ENCODE measurements at places on chromosomes 5 and 9.
A peak's percentile ranks its signal among the peaks of the same experiment; 100 is the strongest.

GRCh38 chr5:57566914-57567313 is 84.3 kb upstream of the ACTBL2 start:
- DNase-seq: no peak

GRCh38 chr9:5178126-5178805 is 7.2 kb downstream of the INSL6 start:
- DNase-seq: no peak

GRCh38 chr5:56108246-56108645 is 113.5 kb upstream of the IL6ST start:
- no peak for DNase-seq

- DNase-seq: no peak
Observed at GRCh38 chr5:33361781-33362180, 79.0 kb upstream of the TARS1 start.

DNA sequence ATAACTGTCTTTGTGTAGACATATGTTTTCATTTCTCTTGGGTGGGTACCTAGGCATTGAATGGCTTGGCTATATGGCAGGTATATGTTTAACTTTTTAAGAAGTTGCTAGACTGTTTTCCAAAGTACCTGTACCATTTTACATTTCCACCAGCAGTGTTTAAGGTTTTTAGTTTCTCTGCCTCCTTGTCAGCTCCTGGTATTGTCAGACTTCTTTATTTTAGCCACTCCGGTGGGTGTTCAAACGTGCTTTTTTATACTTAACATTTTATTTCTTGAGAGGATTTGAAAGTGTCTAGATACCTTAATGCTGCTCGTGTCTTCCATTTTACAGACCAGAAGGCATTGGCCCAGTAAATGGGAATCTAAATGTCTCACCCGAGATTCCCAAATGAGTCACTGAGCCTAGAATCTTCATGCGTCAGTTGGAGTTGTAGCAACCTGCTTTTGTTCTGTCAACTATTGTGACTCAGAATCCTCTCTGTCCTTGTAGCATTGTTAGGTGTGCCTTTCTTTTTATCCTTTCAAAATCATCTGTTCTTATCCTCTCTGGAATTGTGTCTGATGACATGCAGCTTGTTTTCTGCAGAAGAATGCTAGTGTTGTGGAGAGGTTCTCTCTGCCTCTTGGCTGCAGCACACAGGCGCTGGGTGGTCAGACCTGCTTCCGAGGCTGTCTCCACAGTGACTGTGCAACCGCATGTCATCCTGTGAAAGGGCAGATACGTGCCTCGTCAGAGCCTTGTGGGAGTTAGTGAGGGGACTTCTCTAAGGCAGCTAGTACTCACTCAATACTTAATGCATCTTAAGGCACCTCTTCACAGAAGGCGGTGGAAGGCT is 291.8 kb downstream of the AOPEP start:
- peak; percentile 96 for DNase-seq

- no peak for DNase-seq
Observed at GRCh38 chr9:129234491-129234890, 56.4 kb upstream of the IER5L start.

DNA sequence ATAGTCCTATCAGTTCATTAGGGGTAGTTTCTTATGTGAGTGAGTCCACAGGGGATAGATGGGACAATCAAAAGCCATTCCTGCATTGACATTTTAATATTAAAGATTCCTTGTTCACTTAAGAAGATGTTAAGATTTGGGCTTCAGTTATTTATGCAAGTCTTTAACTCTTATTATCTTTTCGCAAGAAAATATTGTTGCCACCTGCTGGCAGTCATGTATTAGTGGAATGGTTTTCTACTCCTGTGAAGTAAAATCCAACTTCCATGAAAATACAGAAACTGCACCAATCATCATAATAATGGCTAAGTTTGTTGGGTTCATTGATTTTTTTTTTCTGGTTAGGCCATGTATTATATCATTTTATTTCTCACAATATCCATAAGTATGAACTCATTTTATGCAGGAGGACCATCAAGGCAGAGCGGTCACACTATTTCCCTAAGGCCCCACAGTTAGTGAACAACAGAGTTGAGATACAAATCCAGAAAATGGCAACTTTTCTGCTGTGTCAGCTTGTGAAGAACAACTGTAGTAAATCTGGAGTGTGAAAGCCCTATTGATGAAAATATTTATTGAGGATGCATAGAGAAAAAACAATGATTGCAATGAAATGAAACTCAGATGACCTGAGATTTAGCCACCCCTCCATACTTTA is 88.5 kb upstream of the TXNDC8 start:
- DNase-seq: peak; percentile 29

- DNase-seq: no peak
Observed at GRCh38 chr5:164373876-164374275, 868.5 kb downstream of the MAT2B start.

DNA sequence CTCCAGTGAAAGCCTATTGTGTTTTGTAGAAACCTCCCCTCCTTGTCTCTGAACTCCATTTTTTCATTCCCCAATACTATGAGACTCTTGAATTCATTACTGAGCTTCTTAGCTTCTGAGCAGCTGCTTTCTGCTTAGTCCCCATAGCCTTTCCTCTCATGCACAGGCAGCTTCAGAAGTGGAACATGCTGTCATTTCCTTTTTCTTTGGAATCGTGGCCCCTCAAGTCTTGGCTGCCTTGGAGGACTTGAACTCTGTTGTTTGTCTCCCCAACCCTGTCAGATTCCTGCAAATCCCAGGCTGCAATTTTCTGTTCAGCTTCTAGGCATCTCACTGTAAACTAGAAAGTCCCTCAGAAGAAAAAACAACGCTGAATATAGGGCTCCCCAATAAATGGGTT is 268.5 kb downstream of the ARRDC3 start:
- DNase-seq: no peak

DNA sequence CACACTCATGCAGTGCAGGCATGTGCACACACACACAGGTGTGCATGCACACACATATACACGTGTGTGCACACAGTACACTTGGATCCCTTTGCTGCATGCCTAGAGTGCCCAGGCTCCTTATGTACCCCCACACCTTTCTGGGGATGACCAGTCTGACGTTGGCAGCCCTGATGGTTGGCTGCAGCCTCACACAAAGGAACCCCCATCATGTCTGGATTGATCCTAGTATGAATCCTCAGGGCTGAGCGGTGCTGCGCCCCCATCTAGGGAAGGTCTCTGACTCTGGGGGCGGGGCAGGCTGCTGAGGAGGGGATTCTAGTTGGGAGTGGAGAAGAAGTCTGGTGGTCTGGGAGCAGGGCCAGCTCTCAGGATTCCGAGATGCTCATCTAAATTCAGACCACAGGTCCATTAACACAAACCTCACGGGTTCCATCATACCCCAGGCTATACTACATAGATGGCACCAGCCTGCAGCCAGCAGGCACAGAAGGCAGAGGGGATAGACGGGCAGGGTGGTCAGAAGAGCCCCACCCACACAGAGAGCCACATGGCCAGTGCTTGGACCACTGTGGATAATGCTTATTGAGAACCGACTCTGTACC is 50.5 kb upstream of the OLFM1 start:
- DNase-seq: no peak

GRCh38 chr5:127040796-127041520 is 10.6 kb upstream of the MARCHF3 start:
- DNase-seq: peak; percentile 82

- no peak for DNase-seq
Observed at GRCh38 chr9:15475923-15476536, 34.7 kb downstream of the PSIP1 start.
